ENCODE measurements at places on chromosomes 2 and 18.

DNA sequence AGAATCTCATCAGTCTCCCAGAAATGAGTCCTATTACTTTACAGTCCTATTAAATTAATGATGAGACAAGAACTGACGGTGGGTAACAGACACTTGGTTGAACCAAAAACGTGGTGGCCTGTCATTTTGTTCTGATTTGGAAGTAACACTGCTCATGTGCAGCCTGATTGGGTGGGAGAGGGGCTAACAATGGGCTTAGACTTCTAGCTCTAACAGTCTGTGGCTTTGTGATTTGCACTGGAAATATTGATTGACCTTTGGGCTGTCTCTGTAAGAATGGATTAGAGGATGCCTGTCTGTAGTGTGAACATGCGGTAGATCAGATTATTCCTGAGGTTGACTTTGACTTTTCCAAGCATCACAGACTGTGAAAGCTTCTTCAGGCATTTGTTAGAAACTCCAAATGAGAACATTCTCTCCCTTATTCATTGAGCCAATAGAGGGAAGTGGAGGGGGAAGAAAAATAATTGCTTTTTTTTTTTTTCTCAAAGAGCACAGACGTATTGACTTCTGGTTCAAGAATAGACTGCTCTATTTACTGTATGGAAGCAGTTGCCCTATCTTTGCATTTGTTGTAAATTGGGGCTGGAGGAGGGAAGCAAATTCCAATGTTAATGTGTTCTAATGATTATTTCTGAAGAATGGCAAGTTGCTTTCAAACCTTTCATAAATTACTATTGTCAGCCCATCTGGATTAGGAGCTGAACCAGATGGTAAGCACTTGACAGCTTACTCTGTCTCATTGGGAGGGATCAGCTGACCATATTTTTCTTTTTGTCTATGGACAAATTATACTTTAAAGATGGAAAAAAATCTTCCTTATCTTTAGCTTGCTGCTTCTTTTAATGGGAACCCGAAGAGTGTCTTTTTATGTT, 85.8 kb upstream of the TTN start:
- DNase-seq = no peak

- no peak for DNase-seq
Measured at GRCh38 chr18:48954886-48955819, 4.4 kb upstream of the SMAD7 start.

- no peak for DNase-seq
Measured at GRCh38 chr18:63907664-63908063, at the start of gene SERPINB10. Gene SERPINB10, plus strand, starts transcription at chr18:63907958. Its CDS starts 7,553 bp downstream, at chr18:63915511.

DNA sequence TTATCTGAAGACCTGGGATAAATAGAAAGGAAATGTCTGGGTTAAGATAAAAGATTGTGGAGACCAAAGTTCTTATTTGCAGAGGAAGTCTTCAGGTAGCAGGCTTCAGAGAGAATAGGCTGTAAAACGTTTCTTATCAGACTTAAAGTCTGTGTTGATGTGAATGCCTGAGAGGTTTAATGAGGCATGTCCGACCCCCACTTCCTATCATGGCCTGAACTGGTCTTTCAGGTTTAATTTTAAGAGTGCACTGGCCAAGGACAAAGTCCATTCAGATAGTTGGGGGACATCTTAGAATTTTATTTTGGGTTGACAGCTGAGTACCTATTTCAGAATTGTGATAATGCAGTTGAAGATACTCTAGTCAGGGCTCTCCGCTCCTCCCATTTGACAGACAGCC, 92.1 kb downstream of the ATL2 start:
- DNase-seq = no peak

DNA sequence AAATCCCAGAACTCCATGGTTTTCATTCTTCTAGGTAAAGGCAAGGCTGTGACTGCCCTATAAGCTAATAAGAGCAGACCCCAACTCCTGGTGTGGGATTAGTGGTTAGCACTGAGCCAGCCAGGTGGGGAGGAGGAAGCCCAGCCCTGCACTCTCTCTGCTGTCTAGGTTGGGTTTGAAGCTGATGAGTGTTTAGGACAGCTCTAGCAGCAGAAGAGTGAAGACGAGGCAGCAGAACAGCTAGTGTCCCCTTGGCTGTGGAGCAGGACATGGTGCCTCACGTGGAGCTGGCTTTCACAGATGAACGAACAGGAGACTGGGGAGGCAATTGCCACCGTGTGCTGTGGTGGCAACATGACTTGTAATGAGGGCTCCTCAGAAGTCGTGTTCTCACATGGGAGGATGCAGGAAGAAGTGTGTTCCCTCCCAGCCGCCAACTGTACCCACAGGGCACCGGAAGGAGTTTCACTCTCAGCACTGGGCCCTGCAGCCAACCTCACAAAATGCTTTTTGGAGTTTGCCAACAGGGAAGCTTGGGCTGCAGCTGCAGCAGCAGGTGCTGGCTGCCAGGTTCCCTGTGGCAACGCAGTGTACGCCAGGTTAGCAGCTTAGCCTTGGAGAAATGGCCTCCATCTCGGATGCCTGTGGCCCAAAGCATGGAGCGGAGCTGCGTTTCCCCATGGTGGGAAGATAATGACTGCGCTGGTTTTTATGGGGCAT, 328.2 kb downstream of the SETBP1 start:
- DNase-seq = no peak

GRCh38 chr18:60259052-60259681, 113.4 kb downstream of the MC4R start:
- no peak for DNase-seq

DNA sequence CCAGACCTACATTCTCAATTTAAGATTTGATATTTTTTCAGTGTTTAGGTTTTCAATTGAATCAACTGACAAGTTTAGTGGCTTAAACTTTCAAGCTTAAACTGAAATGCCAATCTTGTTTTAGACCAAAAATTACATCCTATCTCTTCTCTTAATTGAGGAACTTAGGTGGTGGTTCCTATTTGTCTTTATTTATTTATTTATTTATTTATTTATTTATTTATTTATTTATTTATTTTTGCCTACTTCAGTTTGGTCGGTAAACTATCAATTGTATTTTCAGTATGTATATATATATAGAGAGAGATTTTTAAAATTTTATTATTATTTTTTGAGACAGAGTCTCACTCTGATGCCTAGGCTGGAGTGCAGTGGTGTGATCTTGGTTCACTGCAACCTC, 68.1 kb downstream of the NEDD4L start:
- no peak for DNase-seq

Data from stimulated activated CD8-positive, alpha-beta memory T cell treated with anti-CD3 and anti-CD28 coated beads, Interleukin-4, amount 100 ng/mL, for 24 hours (primary cell).